Activated T-cell treated with anti-CD3 and anti-CD28 coated beads, Interleukin-2, amount 50 U/mL, for 72 hours (primary cell): ENCODE measurements at places on chromosomes 2 and 18. TPM values are rescaled to one million over a fixed set of nuclear protein-coding genes. Genes with fewer than 3 reads are reported as not detected.

Gene GLI2
- total RNA-seq, result not detected

Gene CCDC68
- total RNA-seq, result not detected

Gene SS18
- total RNA-seq, result 58.6 TPM

Gene CNGA3
- total RNA-seq, result not detected

Gene C2orf78
- not detected for total RNA-seq

Gene UGT1A5
- not detected for total RNA-seq

Gene EMILIN1
- total RNA-seq, result 1.0 TPM

Gene VWC2L
- total RNA-seq, result not detected

Gene AGAP1
- 0.74 TPM for total RNA-seq

Gene TMEM169
- 1.6 TPM for total RNA-seq

Gene CEBPZ
- 67.7 TPM for total RNA-seq

Gene STAT1
- total RNA-seq, result 441 TPM

Gene TNFAIP6
- total RNA-seq, result not detected

Gene RAMP1
- total RNA-seq, result 1.8 TPM

Gene EN1
- not detected for total RNA-seq

Gene ALPG
- total RNA-seq, result not detected

Gene DHX57
- total RNA-seq, result 21.7 TPM

Gene LIMS3
- total RNA-seq, result 1.3 TPM

Gene ZC3H6
- 26.3 TPM for total RNA-seq

Gene SERPINB10
- total RNA-seq, result 2.8 TPM

Gene CPS1
- 3.3 TPM for total RNA-seq

Gene MEP1B
- total RNA-seq, result not detected

Gene OSBPL6
- total RNA-seq, result 5.5 TPM

Gene IL1RN
- total RNA-seq, result 18.5 TPM

Gene EFHD1
- total RNA-seq, result 1.8 TPM

Gene ITM2C
- total RNA-seq, result 58.7 TPM

Gene ASAP2
- total RNA-seq, result 0.42 TPM

Gene FSIP2
- total RNA-seq, result 0.19 TPM

Gene ACMSD
- not detected for total RNA-seq

Gene PLCD4
- total RNA-seq, result 0.35 TPM

Gene PLGLB1
- 5.7 TPM for total RNA-seq

Gene STPG4
- not detected for total RNA-seq

Gene RNU2-63P
- 22.2 TPM for total RNA-seq
